ENCODE measurements at places on chromosomes 7 and 10. TPM values are rescaled to one million over a fixed set of nuclear protein-coding genes. Genes with fewer than 3 reads are reported as not detected.

The NKX1-2 gene
- total RNA-seq: 0.03 TPM

The PRR15 gene
- 4.0 TPM for total RNA-seq

The SFMBT2 gene
- total RNA-seq: 9.7 TPM

The GSTO2 gene
- 2.4 TPM for total RNA-seq

The NDUFB2 gene
- total RNA-seq: 331 TPM

The NXPH1 gene
- total RNA-seq: not detected

The NACAD gene
- total RNA-seq: 0.31 TPM

The AKR1E2 gene
- total RNA-seq: 6.3 TPM

The SNX13 gene
- 22.3 TPM for total RNA-seq

The LEP gene
- total RNA-seq: not detected

The SKIDA1 gene
- total RNA-seq: 0.74 TPM

The ZNF365 gene
- 1.0 TPM for total RNA-seq

The AZGP1 gene
- not detected for total RNA-seq

The MAD1L1 gene
- total RNA-seq: 24.2 TPM

The SPDYE6 gene
- total RNA-seq: not detected

The CABCOCO1 gene
- total RNA-seq: 0.79 TPM

The UNCX gene
- total RNA-seq: not detected

The PHKG1 gene
- total RNA-seq: 0.48 TPM

All from A549 treated with Hydrocortisone at 1 μM for 4 hours (cell line).